Choroid plexus epithelial cell (primary cell): ENCODE measurements at places on chromosomes 2 and 18.

DNA sequence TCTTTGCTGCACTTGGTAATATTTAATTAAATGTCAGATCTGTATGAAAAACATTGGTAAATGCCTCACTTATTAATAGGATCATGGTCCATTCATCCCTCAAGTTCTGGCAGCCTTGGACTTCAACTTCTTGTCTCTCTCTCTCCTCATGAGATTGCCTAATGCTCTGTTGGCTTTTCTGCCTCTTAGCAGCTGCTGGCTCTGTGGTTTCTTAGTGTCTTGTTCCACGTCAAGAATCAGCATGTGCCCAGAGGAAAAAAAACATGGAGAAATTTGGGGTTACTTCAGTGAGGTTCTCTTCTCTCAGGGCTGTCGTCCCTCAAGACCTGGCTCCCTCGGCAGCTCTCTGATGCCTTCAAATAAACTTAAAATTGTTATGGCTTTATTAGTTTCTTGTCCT lies 75.4 kb downstream of the TAF4B start:
- DNase-seq = peak; percentile 89

- no peak for DNase-seq
Measured at GRCh38 chr18:58229162-58229561, 185.1 kb downstream of the NEDD4L start.

GRCh38 chr2:175275539-175275938 lies 94.0 kb upstream of the ATP5MC3 start:
- no peak for DNase-seq

DNA sequence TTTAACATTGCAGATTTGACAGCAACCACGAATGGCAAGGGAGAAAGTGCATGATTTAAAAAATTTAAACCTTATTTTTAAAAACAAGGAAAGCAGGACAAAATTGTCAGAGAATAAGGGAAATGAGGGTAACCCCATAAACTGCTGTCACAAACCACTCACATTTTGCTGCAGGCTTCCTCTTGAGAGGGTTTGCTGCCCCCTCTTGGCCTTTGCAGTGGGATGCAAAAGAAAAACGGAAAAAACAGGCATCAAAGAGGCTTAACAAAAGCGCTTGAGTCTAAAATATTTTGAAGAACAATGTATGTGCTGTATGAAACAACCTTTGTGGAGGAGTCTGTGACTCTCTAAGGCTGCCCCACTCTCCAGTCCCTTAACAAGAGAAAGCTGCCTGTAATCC lies 91.6 kb downstream of the TMX3 start:
- DNase-seq = peak; percentile 91

- no peak for DNase-seq
Measured at GRCh38 chr2:191646163-191646902, 31.6 kb upstream of the NABP1 start.

- DNase-seq = no peak
Measured at GRCh38 chr2:62197011-62197924, 1.4 kb downstream of the B3GNT2 start.

DNA sequence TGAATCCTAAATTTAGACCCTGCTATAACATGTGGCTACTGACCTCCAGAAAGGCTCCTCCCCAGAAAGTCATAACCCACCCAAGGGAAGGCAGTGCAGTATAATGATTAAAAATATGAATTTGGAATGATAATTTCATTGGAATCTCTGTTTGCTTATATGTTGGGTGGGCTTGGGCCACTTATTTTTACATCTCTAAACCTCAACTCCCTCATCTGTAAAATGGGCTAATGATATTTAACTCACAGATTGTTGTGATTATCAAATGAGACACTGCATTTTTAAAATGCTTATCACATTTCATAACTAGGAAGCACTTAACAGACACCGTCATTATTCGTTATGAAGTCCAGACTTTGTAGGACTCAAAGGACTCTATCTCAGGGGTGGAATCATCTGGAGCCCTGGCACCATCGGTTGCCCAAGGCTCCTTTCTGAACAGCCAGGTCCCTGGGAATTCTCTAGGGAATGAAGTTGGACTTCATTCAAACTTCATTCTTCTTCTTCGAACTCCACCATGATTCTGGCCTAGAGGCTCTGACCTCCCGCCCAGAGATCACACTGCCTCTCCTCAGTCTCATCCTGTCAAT lies 33.1 kb upstream of the RMDN2 start:
- no peak for DNase-seq

- peak; percentile 62 for DNase-seq
Measured at GRCh38 chr2:133748007-133748700, 179.9 kb upstream of the NCKAP5 start.

GRCh38 chr18:29147944-29148343 lies 971.0 kb upstream of the CDH2 start:
- DNase-seq = peak; percentile 74

DNA sequence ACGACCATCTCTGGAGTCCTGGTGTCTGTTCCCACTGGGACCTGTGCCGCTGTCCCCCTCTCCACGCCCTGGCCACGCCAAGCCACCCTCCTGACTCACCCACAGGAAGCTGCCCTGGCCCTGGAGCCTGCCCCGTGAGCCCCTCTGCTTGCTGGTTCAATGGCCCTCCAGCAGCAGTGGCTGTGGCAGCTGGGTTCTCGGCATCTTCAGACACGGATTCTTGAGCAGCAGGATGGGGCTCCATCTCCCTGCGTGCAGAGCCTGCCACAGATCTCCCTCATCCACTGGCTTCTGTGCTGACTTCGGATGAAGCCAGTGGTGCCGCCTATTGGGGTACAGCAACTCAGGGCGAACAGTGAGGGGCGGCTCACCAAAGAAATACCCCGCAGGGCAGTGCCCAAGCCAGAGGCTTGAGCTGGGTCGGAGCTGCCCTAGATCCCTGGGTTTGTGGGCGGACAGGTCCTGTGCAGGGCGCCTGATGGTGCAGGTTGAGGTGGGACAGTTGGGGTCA lies 14.0 kb downstream of the CAPN10 start:
- no peak for DNase-seq

DNA sequence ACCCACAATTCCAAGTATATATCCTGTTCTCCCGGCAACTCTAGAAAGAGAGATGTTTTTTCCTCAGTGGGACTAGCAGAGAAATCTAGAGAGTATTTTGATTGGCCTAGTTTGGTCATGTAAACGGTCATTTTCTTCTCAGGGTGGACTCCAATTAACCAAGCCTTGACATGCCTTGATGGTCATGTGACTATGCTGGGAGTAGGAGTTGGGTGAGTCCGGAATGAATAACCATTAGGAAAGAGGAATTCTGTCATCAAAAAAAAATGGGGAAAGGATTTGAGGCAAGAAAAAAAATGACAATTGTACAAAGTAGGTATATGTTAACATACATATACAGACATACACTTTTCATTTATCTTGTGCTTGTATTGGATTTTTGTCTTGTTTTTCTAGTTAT lies 248.2 kb upstream of the CDH20 start:
- no peak for DNase-seq

DNA sequence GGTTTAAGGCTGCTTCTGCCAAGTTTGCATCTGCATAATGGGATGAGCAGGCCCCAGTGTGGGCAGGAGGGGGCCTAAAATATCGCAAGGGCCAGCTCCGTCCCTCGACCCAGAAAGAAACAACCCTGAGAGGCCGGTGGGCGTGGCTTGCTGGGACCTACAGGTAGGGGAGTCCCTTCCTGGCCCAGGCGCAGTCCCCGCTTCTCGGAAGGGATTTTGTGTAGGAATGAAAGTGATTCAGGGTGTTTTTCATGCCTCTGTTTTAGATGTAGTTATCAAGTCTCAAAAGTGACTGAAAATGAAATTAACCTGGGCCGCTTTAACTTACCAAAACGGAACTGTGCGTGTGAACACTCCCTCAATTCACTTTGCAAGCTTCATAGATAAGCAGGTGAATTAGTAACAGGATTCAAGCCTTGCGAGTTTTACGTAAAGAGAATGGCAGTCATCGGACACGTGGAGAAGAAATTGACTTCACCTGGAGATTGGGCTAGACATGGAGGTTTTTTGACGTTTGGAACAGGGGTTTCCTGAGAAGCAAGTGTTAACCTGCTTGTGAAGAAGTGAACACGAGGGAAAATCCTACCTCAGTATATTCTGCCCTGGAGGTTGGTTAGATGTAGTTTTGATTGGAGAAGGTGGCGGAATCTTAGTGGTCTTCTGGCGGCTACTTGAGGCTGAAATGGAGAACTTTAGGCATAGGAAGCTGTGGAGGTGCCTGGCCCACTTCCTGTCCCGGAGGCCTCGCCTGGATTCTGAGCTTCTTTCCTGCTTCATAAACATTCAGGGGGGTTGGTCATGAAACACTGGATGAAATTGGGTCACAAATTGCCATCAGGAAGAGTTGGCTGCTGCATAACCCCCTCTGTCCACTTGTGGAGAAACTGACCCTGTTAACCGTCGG lies 1.7 kb downstream of the NCK2 start:
- DNase-seq = no peak

- DNase-seq = no peak
Measured at GRCh38 chr2:145875016-145875415, 1355.1 kb upstream of the ZEB2 start.

DNA sequence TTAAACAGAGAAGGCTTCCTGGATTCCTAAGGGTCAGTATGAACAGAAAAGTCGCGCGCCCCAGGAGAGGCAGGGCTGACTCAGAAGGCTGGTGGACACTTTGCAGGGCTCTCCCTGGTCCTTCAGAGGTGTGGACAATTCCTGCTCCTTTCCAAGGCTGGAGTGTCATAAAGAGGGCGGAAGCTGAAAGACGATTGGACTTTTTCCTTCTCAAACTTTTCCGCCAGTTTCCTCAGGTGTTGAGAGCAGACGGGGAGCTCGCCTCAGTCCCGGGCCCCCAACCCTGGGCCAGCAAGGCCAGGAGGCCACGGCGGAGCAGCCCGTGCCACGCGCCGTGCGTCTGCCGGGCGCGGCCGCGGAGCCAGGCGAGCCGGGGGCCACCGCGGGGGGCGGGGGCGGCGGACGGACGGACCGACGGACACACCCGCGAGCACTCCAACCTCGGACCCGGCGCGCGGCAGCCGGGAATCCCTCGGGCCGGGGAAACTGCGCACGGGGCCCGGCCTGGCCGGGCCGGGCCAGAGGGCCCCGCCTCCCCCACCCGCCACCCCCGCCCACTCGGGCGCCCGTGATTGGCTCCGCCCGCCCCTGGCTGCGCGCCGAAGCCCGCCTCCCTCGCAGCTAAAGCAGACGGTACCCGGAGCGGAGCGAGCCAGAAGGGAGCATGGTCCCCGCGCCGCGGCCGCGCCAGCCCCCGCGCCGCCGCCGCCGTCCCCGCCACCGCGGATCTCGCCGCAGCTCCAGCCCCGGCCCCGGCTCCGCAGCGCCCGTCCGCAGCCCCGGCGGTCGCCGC lies at the start of gene KLHL29:
KLHL29 (plus strand) TSS at position 629 of the 793 bp plus-strand sequence. CDS start 177,018 bp downstream, outside the sequence.
- DNase-seq = peak; percentile 71

GRCh38 chr2:241373446-241373845 lies 17.4 kb downstream of the FARP2 start:
- no peak for DNase-seq

- peak; percentile 48 for DNase-seq
Measured at GRCh38 chr2:113716291-113716690, 40.2 kb downstream of the SLC35F5 start.

DNA sequence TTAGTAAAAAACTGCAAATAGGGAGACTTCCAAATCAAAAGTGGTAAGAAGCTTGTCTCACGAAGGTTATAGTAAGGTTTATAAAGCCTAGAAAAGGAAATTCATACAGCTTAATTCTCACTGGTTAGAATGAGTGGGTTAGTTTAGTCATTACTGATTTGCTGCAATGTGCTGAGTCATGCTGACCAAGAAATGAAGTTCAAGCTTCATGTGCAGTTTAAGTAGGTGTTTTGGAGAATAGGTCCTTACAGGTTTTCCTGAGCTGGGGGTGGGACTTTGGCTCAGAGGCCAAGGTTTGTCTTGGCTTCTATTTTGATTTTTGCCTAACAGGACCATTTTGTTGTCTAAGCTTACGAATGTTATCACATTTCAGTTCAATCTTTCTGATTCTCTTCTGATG lies 15.1 kb downstream of the CLIP4 start:
- DNase-seq = peak; percentile 85

GRCh38 chr2:227703280-227703732 lies 14.5 kb downstream of the SLC19A3 start:
- peak; percentile 56 for DNase-seq

- no peak for DNase-seq
Measured at GRCh38 chr2:239734436-239735005, 290.6 kb downstream of the NDUFA10 start.

DNA sequence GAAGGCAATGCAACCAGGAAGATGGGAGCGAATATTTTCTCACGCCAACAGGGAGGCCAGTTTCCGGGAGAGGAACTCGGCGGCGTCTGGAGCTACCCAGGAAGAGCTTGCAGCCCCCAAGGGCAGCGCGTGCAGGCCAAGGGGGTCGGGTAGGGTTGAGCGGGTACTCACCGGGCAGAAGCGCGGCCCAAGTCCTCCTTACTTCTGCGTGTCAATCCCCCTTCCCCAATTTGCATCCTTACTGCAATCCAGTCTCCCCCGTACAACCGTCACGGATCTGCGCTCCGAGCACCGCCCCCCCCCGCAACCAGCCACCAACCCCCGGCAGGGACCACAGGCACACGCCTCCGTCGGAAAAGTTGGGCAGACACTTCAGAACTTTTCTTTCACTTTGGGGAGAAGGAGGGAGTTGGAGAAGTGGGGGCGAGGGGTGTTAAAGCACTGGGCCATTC lies 1.3 kb downstream of the ATP8B1 start:
- peak; percentile 28 for DNase-seq

- DNase-seq = peak; percentile 9
Measured at GRCh38 chr18:69636529-69637301, 236.0 kb downstream of the DOK6 start.

- no peak for DNase-seq
Measured at GRCh38 chr2:15579641-15580040, 12.0 kb upstream of the DDX1 start.

- DNase-seq = no peak
Measured at GRCh38 chr2:122179492-122180165, 424.2 kb downstream of the TSN start.

GRCh38 chr2:217625557-217626169 lies 377.1 kb downstream of the TNS1 start:
- DNase-seq = peak; percentile 24

DNA sequence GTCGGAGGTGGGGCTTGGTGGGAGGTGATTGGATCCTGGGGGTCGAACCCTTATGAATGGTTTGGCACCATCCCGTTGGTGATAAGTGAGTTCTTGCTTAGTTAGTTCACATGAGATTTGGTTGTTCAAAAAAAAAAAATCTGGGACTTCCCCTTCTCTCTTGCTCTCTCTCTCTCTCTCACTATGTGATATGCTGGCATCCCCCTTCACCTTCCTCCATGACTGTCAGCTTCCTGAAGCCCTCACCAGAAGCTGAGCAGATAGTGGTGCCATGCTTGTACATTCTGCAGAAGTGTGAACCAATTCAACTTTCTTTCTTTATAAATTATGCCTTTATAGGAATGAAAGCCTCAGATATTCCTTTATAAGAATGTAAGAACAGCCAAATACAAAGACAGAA lies 269.7 kb upstream of the APCDD1 start:
- no peak for DNase-seq

- DNase-seq = no peak
Measured at GRCh38 chr2:31397094-31397493, 17.4 kb downstream of the XDH start.

- no peak for DNase-seq
Measured at GRCh38 chr2:240255165-240255491, 114.7 kb upstream of the OTOS start.

- DNase-seq = no peak
Measured at GRCh38 chr2:15769235-15769634, 171.1 kb upstream of the MYCN start.
